Activated CD4-positive, alpha-beta T cell treated with anti-CD3 and anti-CD28 coated beads, Interleukin-2, amount 10 ng/mL, durations not matched to agents 7 days and 5 days (primary cell): ENCODE measurements at places on chromosomes 12 and 14. TPM values are rescaled to one million over a fixed set of nuclear protein-coding genes. Genes with fewer than 3 reads are reported as not detected.

Gene HCAR1
- total RNA-seq: 0.37 TPM

Gene TOGARAM1
- 8.4 TPM for total RNA-seq

Gene HSPA2
- 2.4 TPM for total RNA-seq

Gene HOMEZ
- 11.4 TPM for total RNA-seq

Gene PTGR2
- total RNA-seq: 2.2 TPM

Gene DENND5B
- total RNA-seq: 0.15 TPM

Gene MYF5
- total RNA-seq: not detected

GRCh38 chr12:30839643-30840220, 85.0 kb upstream of the CAPRIN2 start:
- peaks cover 13% of the 10 kb centered on the region for H3K27me3 ChIP-seq
- H3K27ac ChIP-seq: no peak overlapping the region
- H3K4me3 ChIP-seq: no peak overlapping the region
- H3K4me1 ChIP-seq: no peaks in the 10 kb centered on the region
- H3K36me3 ChIP-seq: no peaks in the 10 kb centered on the region
- no peak for DNase-seq

- H3K27me3 ChIP-seq: no peaks in the 10 kb centered on the region
- no peak for DNase-seq
- H3K27ac ChIP-seq: no peak overlapping the region
- no peaks in the 10 kb centered on the region for H3K4me1 ChIP-seq
These were observed 890.7 kb downstream of the DIO2 start for GRCh38 chr14:79320561-79320960.

DNA sequence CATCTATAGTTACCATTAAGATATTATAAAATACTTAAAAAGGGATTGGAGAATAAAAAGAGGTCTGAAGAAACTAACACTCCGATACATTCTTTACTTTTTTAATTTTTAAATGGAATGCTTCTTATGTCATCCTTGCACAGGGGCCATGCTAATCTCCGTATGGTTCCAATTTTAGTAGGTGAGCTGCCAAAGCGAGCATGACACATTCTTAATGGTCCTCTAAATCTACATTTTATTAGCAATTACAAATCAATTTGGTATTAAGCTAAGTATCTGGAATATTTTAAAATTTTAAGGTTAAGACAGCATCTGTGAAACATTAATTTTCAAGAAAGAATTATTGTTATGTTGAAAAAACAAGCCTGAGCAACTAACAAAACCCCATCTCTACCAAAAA, 6.2 kb upstream of the ARID4A start:
- no peak for DNase-seq
- no peak overlapping the region for H3K27ac ChIP-seq
- H3K36me3 ChIP-seq: peaks cover 74% of the 10 kb centered on the region

DNA sequence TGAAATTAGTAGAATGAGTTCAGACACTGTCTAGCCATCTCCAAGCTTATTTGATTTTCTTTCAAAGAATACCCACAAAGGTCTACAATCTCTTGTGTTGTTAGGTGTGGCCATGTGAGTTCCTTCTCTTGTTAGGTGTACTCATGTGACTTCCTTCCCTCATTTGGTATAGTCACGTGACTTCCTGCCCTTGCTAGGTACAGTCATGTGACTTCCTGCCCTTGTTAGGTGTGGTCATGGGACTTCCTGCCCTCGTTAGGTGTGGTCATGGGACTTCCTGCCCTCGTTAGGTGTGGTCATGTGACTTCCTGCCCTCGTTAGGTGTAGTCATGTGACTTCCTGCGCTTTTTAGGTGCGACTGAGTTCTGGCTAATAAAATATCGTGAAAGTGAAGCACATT, 179.6 kb downstream of the TMX1 start:
- no peak overlapping the region for H3K4me3 ChIP-seq
- H3K4me1 ChIP-seq: peaks cover 14% of the 10 kb centered on the region
- peak overlapping the region; percentile 86 for H3K27ac ChIP-seq

GRCh38 chr12:47990351-47991105, 13.7 kb downstream of the COL2A1 start:
- DNase-seq: peak; percentile 87
- no peaks in the 10 kb centered on the region for H3K36me3 ChIP-seq
- H3K27me3 ChIP-seq: peaks cover 78% of the 10 kb centered on the region
- peaks cover 27% of the 10 kb centered on the region for H3K4me1 ChIP-seq
- H3K4me3 ChIP-seq: no peak overlapping the region

DNA sequence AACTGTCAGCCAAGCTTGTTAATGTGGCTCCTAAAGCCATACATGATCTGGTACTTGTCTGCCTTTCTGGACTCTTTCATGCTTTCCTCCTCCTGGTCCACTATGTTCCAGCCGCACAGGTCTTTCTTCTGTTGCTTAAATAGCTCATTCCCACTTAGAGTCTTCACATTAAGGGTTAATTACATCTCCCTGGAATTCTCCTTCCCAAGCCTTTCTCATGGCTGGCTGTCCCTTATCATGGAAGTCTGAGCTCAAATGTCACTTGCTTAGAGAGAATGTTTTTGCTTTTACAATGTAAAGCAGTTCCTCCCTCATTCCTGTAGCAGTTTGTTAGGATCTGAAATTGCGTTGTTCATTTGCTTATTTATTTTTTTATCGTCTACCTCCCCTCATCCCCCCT, 199.6 kb downstream of the TRHDE start:
- no peak for DNase-seq
- no peak overlapping the region for H3K27ac ChIP-seq
- H3K27me3 ChIP-seq: no peaks in the 10 kb centered on the region
- H3K36me3 ChIP-seq: no peaks in the 10 kb centered on the region
- no peaks in the 10 kb centered on the region for H3K4me1 ChIP-seq

DNA sequence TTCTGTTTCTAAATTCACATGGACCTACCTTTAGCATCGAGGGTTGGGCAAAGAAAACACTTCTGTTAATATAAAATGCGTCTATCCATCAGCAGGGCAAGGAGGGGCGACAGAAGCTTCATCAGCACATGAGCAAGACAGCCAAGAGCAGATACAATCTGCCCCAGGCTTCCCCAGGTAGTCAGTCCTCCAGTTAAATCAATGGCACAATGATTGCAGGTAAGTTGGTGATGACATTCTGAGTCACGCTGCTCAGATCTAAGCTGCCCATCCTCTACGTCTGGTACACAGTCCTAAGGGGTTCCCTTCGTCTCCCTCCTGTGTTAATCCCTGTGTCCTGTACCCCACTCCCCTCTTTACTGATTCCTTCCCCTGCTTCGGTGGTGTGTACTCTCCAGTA, 38.8 kb downstream of the MAP3K9 start:
- H3K27ac ChIP-seq: no peak overlapping the region
- H3K4me1 ChIP-seq: no peaks in the 10 kb centered on the region
- no peaks in the 10 kb centered on the region for H3K36me3 ChIP-seq
- no peak overlapping the region for H3K4me3 ChIP-seq

- DNase-seq: no peak
- no peak overlapping the region for H3K4me3 ChIP-seq
- H3K27ac ChIP-seq: no peak overlapping the region
- H3K27me3 ChIP-seq: peaks cover 14% of the 10 kb centered on the region
These were observed 3.5 kb upstream of the CNIH1 start for GRCh38 chr14:54444681-54445080.

- no peaks in the 10 kb centered on the region for H3K4me1 ChIP-seq
- H3K4me3 ChIP-seq: no peak overlapping the region
- no peak overlapping the region for H3K27ac ChIP-seq
- H3K27me3 ChIP-seq: peaks cover 4% of the 10 kb centered on the region
- H3K36me3 ChIP-seq: no peaks in the 10 kb centered on the region
These were observed 109.6 kb downstream of the DICER1 start for GRCh38 chr14:95047754-95048153.

GRCh38 chr12:120365675-120366340, 3.2 kb downstream of the MSI1 start:
- no peak overlapping the region for H3K27ac ChIP-seq
- peaks cover 80% of the 10 kb centered on the region for H3K27me3 ChIP-seq
- DNase-seq: no peak
- H3K4me1 ChIP-seq: peaks cover 18% of the 10 kb centered on the region
- H3K4me3 ChIP-seq: no peak overlapping the region

DNA sequence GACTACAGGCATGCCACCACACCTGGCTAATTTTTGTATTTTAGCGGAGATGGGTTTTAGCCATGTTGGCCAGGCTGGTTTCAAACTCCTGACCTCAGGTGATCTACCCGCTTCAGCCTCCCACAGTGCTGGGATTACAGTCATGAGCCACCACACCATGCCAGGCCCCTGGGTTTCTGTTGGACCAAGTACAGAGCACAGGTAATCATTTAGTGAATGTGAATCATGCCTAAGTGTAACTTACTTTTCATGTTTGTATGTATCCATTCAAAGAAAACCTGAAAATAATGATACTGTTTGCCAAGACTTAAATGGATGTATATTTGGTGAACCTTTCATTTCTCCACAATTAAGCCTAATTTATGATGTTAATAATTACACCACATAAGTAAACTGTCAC, 65.9 kb downstream of the FGD6 start:
- no peaks in the 10 kb centered on the region for H3K27me3 ChIP-seq
- no peak overlapping the region for H3K4me3 ChIP-seq
- no peaks in the 10 kb centered on the region for H3K36me3 ChIP-seq
- DNase-seq: no peak
- H3K4me1 ChIP-seq: no peaks in the 10 kb centered on the region
